WERI-Rb-1 (cell line): ENCODE measurements at places on chromosomes 4 and X.

DNA sequence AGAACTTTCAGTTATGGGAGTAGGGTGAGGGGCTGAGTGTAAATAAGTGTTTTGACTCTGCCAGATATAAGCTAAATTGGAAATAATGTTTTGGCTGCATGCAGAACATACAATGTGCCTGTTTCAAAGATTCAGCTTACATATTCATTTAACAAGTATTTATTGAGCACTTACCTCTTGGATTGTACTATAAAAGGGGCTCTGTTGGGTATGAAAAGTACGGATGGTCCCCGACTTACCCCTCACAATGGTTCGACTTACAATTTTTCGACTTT, 799 bp upstream of the AIFM1 start:
- no peak for DNase-seq

DNA sequence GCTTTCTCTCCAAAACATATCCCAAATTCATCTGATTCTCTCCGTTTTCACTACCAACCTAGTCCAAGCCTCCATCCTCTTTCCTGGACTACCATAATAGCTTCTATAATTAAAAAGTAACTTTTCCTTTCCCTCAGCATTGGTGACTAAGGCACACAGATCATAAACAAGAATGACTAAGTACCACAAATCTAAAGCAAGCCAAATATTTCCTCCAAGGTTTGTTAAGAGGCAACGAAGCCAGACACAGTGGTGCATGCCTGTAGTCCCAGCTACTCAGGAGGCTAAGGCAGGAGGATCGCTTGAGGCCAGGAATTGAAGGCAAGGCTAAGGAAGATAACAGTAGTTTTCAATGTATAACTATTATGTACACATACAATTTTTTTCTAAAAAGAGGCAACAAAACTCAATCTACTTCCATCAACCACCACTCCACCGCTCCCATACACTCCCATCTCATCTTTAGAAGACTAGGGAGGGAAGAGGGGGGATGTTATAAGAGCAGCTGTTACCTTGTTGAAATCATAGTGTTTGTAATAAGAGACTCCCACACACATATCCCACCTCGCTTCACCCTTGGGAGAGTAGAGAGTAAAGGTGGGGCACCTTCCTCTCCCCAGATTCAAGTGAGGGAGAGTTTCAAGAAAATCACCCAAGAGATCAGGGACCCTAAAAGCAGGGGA, 4.2 kb upstream of the JCHAIN start:
- no peak for DNase-seq

GRCh38 chr4:42151568-42152506, 618 bp downstream of the BEND4 start:
- DNase-seq, result peak; percentile 91

DNA sequence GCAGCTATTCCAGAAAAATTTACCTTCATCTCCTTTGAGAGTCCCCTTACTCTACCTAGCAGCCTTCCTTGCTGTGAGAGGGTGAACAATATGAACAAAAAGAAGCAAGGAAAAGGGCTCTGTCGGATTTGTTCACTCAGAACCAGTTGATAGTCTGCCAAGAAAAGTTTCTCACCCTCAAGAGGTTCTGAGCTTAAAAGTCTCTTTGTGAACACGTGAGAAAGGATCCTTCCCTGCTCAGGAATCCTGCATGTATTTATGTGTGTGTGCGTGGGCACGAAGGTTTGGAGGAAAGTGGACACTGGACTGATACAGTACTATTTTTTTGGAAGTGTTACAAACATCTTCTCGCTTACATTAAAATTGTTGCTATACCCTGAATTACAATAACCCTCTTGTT, 178.6 kb upstream of the JADE1 start:
- DNase-seq, result no peak

GRCh38 chrX:45070116-45071007, 130.3 kb downstream of the DIPK2B start:
- DNase-seq, result peak; percentile 23

GRCh38 chr4:177444911-177445736, 2.9 kb upstream of the AGA start:
- no peak for DNase-seq

DNA sequence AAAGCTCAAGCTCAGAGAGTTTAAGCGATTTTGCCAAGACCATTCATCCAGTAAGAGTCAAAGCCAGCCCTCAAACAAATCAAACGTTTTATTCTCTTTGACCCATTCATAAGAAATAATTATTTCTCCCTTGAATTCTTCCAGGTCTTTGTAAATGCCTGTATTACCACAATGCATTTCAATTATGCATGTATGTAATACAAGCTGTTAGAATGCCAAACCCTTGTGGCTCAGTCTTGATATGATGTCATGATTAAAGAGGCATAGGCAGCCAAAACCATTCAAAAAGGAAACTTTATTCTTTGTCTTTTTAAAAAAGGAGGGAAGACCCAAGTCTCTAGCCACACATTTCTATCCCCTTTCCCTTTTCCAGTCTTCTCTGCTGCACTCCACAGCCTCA, 56.5 kb upstream of the PGM2 start:
- no peak for DNase-seq

- no peak for DNase-seq
Measured at GRCh38 chr4:124931050-124931449, 218.5 kb upstream of the ANKRD50 start.

DNA sequence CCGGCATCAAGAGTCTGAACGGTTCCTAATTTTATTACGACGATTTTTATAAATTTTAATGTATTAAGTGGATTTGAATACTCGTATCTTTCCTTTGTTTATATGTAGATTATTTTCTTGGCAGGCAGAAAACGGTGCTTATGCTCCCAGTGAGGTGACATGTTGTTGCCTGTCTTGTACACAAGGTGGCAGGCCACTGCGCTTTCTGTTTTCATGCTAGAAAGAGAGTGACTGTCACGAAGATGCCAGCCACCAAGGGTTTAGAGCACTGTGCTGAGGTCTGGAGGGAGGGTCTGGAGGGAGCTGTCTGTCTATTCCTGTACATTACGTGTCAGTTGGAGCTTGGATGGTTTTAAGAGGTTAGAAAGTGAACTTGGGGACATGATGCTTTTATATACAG, 87.7 kb downstream of the SHROOM2 start:
- DNase-seq, result peak; percentile 69

DNA sequence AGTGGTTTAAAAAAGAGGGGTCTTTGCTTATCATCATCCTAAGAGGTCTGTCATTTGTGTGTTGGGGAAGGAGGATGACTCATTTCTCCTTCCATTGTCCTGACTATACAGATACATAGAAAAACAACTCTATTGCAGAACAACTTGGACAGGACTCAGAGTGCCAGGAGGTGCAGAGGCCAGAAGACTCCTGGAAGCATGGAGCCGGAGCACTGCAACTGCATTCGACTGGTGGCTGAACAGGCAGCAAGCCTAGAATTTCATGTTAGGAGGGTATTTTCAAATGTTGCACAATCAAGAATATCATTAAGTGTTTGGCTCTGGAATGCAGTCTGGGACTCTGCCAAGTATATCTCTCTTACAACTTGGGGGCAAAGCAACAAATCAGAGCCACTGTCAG, 35.0 kb upstream of the MAML3 start:
- no peak for DNase-seq

DNA sequence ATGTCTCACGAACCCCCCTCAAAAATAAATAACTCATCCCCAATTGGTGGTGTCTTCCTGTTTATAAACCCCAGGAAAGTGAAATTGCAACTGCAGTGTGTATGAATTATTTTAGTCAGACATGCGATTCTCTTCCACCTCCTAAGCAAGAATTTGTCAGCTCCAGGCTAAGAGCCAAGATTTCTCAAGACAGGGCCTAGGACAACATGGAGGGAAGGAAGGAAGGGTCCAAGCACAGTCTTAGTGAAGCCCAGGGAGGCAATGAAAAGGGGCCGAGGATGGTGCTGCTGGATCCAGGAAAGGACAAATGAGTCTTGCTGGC, 20.0 kb downstream of the SH3KBP1 start:
- no peak for DNase-seq

DNA sequence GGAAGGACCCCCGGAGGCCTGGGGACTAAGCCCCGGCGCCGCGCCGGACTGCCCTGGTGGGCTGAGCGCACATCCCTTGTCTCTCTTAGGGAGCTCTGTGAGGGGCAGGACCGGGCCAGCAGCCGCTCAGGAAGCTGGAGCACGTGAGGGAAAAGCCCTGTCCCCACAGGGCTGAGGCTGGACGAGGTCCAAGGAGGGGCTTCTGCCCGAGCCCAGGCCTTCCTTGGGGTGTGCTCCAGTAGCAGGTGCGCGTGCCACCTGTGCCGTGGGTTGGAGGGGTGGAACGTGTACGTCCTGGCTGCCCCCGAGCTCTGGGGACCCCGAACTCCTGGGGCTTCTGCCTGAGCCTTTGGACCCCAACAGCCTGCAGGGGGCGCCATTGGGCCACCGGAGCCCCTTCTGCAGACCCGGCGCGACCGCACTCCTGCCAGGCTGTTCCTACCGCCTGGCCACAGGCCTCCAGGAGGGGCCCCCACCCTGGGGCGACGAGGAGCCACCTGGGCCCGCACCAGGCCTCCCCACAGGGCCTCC, 27.2 kb downstream of the TACC3 start:
- peak; percentile 91 for DNase-seq

DNA sequence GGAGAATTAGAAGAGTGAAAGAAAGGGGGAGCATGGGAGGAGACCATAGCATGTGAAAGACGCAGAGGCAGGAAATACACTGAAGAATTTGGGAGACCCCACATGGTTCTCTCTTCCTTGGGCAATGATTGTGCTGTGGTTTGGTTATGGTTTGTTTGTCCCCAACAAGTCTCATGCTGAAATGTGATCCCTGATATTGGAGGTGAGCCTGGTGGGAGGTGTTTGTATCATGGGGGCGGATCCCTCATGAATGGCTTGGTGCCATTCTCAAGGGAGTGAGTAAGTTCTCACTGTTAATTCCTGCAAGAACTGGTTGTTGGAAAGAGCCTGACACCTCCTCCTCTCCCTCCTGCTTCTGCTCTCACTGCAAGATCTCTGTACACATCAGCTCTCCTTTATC, 78.6 kb upstream of the RAI2 start:
- DNase-seq, result no peak

DNA sequence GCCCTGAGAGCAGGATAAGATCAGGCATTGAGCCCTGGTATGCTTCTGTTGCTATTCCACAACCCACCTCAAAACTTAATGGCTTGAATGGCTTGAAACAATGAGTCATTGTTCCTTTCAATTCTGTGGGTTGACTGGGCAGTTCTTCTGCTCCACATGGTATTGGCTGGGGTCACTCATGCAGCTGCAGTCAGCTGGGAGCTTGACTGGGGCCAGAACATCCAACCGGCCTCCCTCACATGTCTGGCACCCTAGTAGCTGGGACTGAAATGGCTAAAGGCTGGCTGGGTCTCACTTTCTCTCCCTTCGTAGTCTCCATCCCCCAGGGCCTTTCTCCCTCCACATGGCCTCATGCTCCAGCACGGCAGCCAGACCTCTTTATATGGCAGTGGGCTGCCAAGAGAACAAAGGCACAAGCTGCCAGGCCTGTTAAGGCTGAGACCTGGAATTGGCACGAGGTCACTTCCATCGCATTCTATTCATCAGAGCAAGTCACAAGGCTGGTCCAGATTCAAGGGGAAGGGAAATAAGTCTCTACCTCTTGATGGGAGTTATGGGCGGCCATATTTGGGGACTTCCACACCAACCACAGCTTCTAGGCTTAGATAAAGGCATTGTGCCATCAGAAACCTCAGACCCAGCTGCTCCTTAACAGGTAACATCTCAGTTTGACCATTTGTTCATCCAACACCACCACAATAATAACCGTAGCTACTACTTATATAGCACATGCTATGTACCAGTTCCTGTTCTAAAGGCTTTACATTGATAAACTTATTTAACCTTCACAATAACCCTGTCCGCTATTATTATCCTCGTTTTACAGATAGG, 159.7 kb upstream of the ATP6AP2 start:
- DNase-seq, result no peak

- no peak for DNase-seq
Measured at GRCh38 chr4:47752214-47752613, 85.7 kb downstream of the CORIN start.

- DNase-seq, result no peak
Measured at GRCh38 chrX:41449615-41450014, 2.5 kb downstream of the NYX start.

- DNase-seq, result no peak
Measured at GRCh38 chr4:7050481-7051143, 7.4 kb downstream of the TADA2B start.

DNA sequence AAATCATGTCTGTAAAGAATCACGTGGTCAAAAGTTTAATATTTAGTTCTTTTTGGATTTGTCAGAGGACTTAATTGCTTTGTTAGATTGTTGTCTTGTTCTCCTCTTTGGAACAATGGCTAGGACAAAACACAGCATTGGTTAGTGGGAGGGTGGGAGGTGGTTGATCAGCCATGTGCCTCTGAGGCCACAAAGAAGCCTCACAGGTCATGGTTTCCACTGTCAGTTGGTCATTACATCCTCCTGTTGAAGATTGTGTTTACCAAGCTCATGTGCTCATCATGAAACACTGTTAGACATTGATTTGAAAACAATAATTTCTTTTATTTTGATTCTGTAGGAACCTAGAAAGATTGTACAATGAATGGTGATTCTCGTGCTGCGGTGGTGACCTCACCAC, 31.9 kb downstream of the ADD1 start:
- no peak for DNase-seq

- DNase-seq, result no peak
Measured at GRCh38 chr4:95214408-95214807, 334.4 kb downstream of the UNC5C start.

DNA sequence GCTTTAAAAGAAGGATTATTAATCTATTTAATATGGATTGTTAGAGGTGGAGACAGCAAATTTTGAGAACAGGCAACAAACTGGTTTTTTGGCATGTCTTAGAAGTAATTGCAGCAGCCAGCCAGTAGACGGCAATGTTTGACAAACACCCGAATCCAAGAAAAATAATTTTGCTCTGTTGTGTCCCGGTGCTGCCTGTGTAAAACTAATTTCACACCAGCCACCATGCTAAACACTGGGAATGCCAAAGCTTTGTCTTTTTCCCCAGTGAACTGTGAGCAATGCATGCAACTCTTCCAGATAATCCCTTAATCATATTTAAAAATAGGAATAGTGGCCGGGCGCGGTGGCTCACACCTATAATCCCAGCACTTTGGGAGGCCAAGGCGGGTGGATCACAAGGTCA, 25.9 kb downstream of the SMIM31 start:
- peak; percentile 56 for DNase-seq

DNA sequence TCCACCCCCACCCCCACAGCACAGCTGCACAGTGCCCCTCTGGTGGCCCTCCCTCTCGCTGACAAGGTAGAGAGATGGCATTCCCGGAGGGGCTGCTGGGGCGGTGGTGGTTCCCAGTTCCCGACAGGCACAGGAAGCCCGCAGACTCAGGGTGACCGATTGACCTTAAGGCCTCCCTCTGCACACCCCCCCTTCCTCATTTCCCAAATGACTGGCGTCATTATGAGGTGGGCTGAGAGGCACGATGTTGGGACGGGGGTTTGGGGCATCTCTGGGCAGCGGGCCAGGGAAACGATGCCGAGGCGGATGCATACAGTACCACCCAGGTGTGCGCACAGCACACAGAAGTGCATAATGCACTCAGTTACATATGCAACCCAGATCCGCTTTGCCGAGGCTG, 3.5 kb upstream of the TIMP1 start:
- no peak for DNase-seq

DNA sequence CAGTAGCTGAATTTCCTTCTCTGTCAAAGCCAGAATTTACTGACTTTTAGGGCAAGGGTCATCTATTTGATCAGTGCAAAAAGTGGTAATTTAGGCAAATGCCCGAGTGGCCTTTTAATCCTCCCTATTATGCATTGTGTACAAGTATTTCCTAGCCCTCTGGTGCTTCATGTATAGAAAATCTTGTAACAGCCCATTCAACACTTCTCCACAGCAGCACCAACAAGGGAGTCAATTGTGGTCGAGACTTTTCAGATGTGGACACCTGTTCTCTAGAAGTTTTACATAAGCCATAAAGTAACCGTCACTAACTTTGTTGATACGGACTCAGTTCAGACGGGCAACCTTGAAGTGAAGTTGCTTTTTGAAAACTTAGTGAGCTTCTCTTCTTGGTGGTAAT, 50.9 kb upstream of the FHDC1 start:
- DNase-seq, result no peak
